Activated CD4-positive, alpha-beta T cell treated with anti-CD3 and anti-CD28 coated beads, Interleukin-2, amount 50 U/mL, for 1 hour (primary cell): ENCODE measurements at places on chromosomes 1 and 21.

- DNase-seq, result no peak
These were observed 40.9 kb downstream of the LAMC2 start for GRCh38 chr1:183226963-183227362.

DNA sequence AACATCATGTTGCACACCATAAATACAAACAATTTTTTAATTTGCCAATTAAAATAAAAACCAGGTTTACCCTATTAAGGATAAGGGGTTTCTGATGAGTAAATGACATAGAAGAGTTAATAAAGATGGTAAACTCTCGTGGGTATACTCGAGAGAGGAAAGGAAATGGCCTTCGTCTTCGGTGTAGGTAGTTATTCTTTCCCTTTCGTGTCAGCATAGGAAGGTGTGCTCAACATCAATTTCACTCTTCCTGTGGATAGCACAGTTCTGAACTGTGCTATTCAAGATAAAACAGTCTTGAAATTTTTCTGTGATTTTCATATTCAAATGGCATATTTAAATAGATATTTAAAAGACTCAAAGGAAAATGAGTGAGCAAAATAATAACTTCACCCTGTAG lies 98.2 kb downstream of the RGL1 start:
- DNase-seq, result no peak

DNA sequence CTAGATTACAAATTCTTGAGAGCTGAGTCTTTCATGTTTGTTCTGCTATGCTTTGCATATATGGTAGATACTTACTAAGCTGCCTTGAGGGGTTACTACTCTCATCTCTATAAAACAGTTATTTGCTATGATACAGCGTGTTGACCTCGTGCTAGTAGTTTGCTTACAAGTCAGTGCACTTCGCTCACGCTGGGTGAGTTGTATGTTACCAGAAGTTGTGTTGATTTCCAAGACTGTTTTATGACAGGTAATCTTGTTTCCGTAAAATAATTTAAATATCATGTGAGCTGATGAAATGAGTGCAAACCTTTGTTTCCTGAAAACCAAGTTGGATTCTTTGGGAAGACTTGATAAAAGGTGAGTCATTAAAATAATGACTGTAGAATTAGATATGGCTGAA lies 7.3 kb downstream of the MRPS6 start:
- no peak for DNase-seq

DNA sequence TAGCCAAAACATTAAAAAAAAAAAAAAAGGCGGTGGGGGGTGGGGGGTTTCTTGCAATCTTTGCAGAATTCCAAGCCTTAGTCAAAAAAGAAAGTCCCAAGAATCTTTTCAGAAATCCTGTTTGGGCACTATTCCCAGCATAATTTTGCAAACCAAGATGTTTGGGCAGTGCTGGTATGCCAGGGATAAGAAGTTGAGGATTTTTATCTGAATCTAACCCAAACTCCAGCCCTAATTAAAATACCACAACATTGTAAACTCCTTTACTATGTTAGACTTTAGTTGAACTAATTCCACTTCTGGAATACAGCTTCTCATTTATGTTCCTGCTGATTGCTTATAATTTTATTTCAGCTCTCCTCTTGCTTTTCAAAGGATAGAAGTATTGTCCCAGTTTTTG lies 504.1 kb upstream of the ADGRL2 start:
- no peak for DNase-seq

DNA sequence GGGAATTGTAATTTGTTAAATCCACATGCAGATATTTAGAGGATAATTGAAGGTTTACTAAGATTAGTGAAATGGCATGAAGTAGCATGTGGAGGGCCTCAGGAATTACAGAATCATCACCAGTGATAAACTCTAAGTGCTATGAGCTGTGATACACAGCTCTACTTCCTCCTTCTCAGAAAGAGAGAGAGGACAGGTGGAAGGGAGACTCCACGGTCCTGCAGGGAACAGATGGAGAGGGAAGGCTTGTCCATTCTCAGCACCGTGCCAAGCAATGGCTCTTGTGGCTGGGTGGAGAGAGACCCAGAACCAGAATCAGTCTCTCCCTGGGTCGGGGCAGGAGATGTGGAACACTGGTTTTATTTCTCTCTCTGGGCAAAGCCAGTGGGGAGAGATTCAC lies 27.8 kb upstream of the LYPD8 start:
- no peak for DNase-seq

GRCh38 chr1:42167611-42168390 lies 3.3 kb upstream of the GUCA2A start:
- DNase-seq, result no peak

DNA sequence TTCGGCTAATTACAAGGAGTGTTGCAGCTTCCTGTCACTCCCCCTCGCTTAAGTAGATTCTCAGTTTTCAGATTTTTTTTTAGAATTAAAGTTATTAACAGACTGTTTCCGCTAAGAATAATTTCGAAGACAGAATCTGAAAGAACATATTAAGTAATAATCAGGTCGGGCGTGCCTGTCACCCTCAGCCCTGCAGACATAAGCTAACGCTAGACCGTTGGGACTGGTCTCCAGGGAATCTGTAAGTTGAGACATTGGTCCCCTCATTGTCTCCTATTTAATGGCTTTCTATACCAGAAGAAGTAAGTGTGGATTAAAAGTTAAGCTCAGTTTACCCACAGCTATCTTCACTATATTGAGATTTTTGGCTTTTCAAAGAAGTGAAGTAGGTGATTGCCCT lies 14.5 kb downstream of the NMNAT1 start:
- no peak for DNase-seq

GRCh38 chr1:25654109-25654660 lies 37.6 kb downstream of the MAN1C1 start:
- no peak for DNase-seq

- DNase-seq, result no peak
These were observed 9.8 kb downstream of the ERRFI1 start for GRCh38 chr1:8016210-8016894.

- DNase-seq, result no peak
These were observed 67.3 kb downstream of the URB2 start for GRCh38 chr1:229693129-229693900.

GRCh38 chr1:55400508-55400907 lies 185.3 kb upstream of the USP24 start:
- DNase-seq, result no peak

DNA sequence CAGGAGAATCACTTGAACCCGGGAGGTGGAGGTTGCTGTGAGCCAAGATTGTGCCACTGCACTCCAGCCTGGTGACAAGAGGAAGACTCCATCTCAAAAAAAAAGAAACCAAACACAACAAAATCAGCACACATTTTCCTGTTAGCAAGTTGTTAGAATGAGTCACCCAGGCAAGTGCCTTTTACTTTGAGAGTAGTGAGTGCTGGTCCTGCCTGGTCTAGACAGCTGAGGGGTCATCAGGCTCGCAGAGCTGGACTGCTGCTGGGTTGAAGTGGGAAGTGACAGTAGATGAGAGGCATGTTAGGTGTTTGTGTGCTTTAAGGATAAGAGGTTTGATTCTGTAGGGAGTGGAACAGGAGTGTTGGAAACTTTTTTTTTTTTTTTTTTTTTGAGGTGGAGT lies 31.9 kb downstream of the GNPAT start:
- no peak for DNase-seq

GRCh38 chr1:151807766-151808165 lies 2.5 kb upstream of the LINGO4 start:
- no peak for DNase-seq

DNA sequence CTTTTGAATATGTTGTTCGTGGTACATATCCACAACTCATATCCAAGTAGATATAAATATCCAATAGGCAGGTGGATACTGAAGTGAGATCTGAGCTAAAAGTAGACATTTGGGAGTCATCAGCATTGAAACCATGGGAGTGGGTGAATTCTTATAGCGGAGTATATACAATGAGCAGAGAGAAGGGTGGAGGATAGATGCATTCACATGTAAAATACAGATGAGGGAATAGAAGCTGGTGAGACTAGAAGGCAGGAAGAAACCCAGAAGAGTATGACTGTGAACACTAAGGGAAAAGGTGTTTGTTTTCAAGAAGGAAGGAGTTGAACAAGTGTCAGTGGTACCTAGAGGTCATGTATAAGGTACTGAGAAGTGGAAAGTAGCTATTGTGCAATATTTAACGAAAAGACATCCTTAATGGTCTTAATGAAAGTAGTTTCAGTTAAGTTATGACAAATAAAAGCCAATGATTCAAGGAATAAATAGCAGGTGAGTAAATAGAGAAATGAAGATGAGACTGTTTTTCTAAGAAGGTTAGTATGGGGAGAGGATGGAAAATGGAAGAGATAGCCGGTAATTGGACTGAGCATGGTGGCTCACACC lies 181.6 kb upstream of the CACYBP start:
- DNase-seq, result no peak

DNA sequence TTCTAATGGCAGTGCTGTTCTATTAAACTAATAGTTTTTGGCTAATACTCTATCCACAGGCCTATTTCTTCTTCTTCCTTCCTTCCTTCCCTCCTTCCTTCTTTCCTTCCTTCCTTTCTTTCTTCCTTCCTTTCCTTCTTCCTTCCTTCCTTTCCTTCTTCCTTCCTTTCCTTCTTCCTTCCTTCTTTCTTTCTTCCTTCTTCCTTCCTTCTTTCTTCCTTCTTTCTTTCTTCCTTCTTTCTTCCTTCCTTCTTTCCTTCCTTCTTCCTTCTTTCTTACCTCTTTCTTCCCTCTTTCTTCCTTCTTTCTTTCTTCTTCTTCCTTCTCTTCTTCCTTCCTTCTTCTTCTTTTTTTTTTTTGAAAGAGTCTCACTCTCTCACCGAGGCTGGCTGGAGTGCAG lies 31.7 kb downstream of the CCDC190 start:
- DNase-seq, result no peak

DNA sequence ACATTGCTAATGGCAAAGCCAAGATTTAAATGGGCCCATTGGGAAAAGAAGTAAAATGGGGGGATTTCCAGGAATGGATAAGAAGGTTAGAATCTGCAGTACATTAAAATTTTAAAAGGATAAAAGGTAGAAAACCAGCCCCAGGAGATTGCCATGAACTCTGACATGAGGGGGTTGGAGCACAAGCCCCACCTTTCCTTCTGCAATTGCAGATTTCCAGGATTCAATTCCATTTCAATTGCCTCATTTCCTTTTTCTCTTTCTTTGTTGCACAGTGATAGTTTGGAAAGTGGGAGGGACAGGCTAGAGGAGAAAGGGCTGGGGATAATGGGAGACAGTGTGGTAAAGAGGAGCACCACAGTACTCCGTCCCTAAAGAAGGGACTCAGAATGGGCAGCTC lies 238.5 kb upstream of the RAB4A start:
- DNase-seq, result no peak
